ENCODE measurements at places on chromosomes 16 and 17. TPM values are rescaled to one million over a fixed set of nuclear protein-coding genes. Genes with fewer than 3 reads are reported as not detected.

The IGF2BP1 gene
- total RNA-seq = not detected

The SLC6A4 gene
- 8.2 TPM for total RNA-seq

DNA sequence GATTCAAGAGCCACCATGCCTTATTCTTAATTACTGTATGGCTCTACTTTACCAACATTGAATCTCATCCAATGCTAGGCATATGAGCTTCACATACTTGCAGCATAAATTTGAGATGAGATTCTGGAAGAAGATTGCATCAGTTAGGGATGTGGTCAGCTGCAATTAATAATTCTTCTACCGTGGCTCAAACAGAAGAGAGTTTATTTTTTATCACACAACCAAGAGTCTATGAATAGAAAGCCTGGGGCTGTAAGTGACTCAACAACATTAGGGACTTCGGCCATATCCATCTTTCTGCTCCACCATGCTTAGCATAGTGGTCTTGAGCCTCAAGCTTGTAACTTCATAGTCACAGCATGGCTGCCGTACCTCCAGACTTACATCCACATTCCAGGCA lies 179.4 kb upstream of the IRX6 start:
- H3K27ac ChIP-seq = no peak overlapping the region
- no peak for DNase-seq
- no peaks in the 10 kb centered on the region for H3K36me3 ChIP-seq
- no peaks in the 10 kb centered on the region for H3K4me1 ChIP-seq
- no peak overlapping the region for H3K4me3 ChIP-seq
- H3K27me3 ChIP-seq = peaks cover 7% of the 10 kb centered on the region

- no peak overlapping the region for H3K4me3 ChIP-seq
- H3K27me3 ChIP-seq = no peaks in the 10 kb centered on the region
- no peak for DNase-seq
- H3K4me1 ChIP-seq = no peaks in the 10 kb centered on the region
- no peak overlapping the region for H3K27ac ChIP-seq
Observed at GRCh38 chr17:55518510-55518909, 7.3 kb upstream of the SMIM36 start.

DNA sequence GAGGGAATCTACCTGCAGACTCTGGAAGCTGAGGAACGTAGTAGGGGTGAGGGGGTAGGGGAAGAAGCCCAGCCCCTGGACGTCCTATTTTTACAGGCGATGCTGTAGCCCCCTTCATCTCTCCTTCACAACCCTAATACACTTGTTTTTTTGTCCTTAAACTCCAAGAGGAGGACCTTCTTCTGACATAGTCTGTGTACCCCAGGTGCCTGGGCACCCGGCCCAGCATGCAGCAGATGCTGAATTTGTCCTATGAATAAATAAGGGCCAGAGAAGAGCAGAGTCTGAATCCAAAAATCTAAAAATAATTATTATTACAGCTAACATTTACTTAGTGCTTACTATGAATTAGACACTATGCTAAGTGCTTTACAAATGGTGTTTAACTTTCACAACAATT lies 5.1 kb downstream of the KIF18B start:
- H3K4me1 ChIP-seq = peaks cover 4% of the 10 kb centered on the region
- H3K4me3 ChIP-seq = no peak overlapping the region
- no peak overlapping the region for H3K27ac ChIP-seq
- DNase-seq = no peak
- no peaks in the 10 kb centered on the region for H3K36me3 ChIP-seq
- H3K27me3 ChIP-seq = no peaks in the 10 kb centered on the region

DNA sequence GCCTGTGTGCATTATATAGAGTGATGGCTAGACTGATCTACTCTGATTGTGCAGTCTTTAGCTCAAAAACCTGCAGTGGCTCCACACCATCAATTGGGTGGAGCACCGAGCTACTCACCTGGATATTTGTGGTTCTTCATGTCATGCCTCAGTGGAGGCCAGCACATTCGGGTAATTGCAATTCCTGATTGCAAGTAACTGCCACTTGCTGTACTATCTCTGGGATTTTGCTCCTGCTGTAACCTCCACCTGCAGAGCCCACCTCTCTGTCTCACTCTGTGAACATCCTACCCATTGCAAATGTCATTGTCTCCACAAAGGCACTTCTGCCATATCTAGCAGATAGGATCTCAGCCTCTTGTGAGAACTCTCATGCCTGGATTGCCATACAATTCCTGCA lies 1.7 kb upstream of the CCL1 start:
- H3K4me3 ChIP-seq = no peak overlapping the region
- no peaks in the 10 kb centered on the region for H3K36me3 ChIP-seq
- H3K27ac ChIP-seq = no peak overlapping the region
- H3K4me1 ChIP-seq = no peaks in the 10 kb centered on the region

DNA sequence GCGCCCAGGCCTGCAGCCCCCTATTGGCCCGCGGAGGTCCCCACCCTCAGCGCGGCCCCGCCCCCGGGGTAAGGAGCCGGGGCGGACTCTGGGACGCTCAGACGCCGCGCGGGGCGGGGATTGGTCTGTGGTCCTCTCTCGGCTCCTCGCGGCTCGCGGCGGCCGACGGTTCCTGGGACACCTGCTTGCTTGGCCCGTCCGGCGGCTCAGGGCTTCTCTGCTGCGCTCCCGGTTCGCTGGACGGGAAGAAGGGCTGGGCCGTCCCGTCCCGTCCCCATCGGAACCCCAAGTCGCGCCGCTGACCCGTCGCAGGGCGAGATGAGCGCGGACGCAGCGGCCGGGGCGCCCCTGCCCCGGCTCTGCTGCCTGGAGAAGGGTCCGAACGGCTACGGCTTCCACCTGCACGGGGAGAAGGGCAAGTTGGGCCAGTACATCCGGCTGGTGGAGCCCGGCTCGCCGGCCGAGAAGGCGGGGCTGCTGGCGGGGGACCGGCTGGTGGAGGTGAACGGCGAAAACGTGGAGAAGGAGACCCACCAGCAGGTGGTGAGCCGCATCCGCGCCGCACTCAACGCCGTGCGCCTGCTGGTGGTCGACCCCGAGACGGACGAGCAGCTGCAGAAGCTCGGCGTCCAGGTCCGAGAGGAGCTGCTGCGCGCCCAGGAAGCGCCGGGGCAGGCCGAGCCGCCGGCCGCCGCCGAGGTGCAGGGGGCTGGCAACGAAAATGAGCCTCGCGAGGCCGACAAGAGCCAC lies at the start of gene NHERF1:
NHERF1 (plus strand) TSS at position 100 of the 750 bp plus-strand sequence; CDS start at position 319, 219 bp downstream.
- H3K27me3 ChIP-seq = no peaks in the 10 kb centered on the region
- peaks cover 36% of the 10 kb centered on the region for H3K4me1 ChIP-seq
- peak; percentile 71 for DNase-seq
- H3K27ac ChIP-seq = peak within 1 kb of the TSS; percentile 96
- H3K4me3 ChIP-seq = peak within 1 kb of the TSS; percentile 91
- H3K36me3 ChIP-seq = no peaks in the 10 kb centered on the region

The RRAD gene
- total RNA-seq = 88.2 TPM

DNA sequence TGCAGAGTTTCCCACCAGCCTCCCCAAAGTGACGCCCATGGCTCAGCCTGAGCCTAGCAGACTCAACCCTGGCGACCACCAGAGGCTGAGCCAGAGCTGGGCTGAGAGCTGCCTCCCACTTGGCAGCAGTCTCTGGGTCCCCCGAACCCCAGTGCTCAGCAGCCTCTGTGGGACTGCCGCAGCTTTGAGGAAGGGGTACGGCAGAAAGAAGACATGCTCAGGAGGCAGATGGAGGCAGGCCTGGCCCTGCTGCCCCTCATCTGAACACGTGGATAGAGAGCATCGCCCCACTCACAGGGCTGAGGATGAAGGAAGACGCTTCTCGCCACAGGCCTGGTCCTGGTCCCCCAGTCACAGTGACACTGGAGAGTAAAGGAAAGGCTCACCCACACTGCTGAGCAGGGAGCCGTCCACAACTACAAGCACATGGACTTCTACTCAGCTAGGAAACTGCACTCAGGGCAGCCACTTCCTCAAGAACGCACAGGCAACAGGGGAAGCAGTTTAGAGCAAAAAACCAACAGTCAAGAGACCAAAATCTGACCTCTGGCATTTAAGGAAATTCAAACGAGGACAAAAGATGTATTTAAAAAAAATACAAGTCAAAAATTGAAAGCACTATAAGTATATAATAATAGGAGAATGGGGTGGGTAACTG lies 45.2 kb upstream of the GSG1L start:
- H3K27me3 ChIP-seq = no peaks in the 10 kb centered on the region
- peaks cover 39% of the 10 kb centered on the region for H3K4me1 ChIP-seq
- no peak for DNase-seq
- no peak overlapping the region for H3K4me3 ChIP-seq
- no peak overlapping the region for H3K27ac ChIP-seq

DNA sequence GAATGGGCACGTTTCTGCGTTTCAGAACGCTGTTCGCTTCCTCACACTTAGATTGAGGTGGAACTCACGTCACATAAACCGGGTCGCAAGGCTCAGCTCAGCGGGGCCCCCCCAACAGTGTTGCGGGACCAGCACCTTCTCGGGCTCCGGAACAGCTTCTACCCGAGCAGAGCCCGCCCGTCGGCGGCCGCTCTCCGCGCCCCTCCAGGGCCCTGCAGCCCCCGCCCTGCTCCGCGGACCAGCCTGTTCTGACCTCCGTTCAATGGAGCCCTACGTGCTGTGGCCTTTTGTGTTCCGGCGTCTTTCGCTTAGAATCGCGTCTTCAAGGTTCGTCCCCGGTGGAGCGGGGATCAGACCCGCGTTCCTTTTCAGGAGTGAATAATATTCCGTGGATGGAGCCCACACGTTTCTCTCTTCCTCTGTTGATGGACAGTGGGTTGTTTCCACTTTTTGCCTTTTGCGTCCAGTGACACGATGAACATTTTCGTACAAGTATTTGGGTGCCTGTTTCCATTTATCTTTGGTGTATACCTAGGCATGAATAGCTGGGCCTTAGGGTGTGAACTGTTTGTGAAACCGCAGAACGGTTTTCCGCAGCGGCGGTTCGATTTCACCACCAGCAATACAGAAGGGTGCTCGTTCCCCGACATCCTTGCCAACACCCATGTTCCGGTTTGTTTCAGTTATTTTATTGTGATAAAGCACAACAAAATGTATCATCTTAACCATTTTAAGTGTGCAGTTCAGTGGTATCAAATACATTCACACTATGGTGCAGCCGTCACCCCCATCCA lies 2.3 kb upstream of the SLC22A31 start:
- no peak for DNase-seq
- H3K4me3 ChIP-seq = peak overlapping the region; percentile 65
- H3K27me3 ChIP-seq = peaks cover 11% of the 10 kb centered on the region
- H3K27ac ChIP-seq = no peak overlapping the region

- H3K4me3 ChIP-seq = no peak overlapping the region
- no peak for DNase-seq
- H3K4me1 ChIP-seq = no peaks in the 10 kb centered on the region
Observed at GRCh38 chr17:3485481-3486068, 9.8 kb downstream of the ASPA start.

- DNase-seq = no peak
- H3K27ac ChIP-seq = no peak overlapping the region
- H3K4me3 ChIP-seq = no peak overlapping the region
- no peaks in the 10 kb centered on the region for H3K36me3 ChIP-seq
- peaks cover 23% of the 10 kb centered on the region for H3K27me3 ChIP-seq
- peaks cover 24% of the 10 kb centered on the region for H3K4me1 ChIP-seq
Observed at GRCh38 chr17:79747508-79748294, 17.0 kb downstream of the ENPP7 start.

DNA sequence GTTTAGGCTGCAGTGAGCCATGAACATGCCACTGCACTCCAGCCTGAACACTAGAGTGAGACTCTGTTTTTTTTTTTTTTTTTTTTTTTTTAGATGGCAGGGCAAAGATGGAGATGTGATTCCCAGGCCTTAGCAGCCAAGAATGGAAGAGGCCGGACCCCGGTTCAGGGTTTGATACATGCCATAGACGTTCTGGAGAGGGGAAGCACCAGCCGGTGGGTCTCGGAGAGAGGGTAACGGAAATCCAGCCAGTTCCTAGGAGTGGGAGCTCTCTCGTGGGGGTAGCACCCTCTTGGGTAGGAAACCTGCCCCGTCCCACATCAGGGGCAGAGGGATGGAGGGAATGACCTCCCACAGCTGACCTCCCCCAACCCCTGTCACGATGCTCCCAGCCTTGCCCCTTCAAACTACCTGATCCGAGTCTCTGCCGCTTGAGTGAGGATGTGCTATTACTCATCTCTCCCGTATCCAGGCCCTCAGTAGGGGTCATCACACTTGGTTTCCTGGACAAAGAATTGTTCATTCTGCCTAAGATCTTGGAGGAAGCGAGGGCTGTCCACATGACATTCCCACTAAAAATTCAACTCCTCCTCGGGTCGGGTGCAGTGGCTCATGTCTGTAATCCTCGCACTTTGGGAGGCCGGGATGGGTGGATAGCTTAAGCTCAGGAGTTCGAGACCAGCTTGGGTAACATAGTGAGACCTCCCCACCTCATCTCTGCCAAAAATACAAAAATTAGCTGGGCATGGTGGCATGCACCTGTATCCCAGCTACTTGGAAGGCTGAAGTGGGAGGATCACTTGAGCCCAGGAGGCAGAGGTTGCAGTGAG lies 47.3 kb downstream of the MIS12 start:
- H3K4me1 ChIP-seq = no peaks in the 10 kb centered on the region
- no peak overlapping the region for H3K27ac ChIP-seq
- H3K4me3 ChIP-seq = no peak overlapping the region
- peaks cover 93% of the 10 kb centered on the region for H3K36me3 ChIP-seq
- DNase-seq = no peak

GRCh38 chr17:2847381-2848333 lies 51.4 kb downstream of the RAP1GAP2 start:
- no peaks in the 10 kb centered on the region for H3K36me3 ChIP-seq
- H3K4me3 ChIP-seq = no peak overlapping the region
- peaks cover 1% of the 10 kb centered on the region for H3K4me1 ChIP-seq
- no peak for DNase-seq
- no peak overlapping the region for H3K27ac ChIP-seq

- H3K36me3 ChIP-seq = no peaks in the 10 kb centered on the region
- no peak overlapping the region for H3K27ac ChIP-seq
- H3K4me3 ChIP-seq = no peak overlapping the region
- DNase-seq = no peak
- peaks cover 31% of the 10 kb centered on the region for H3K27me3 ChIP-seq
Observed at GRCh38 chr17:13460261-13461000, 141.3 kb downstream of the HS3ST3A1 start.

GRCh38 chr16:55500530-55501011 lies 8.3 kb upstream of the LPCAT2 start:
- H3K4me1 ChIP-seq = peaks cover 17% of the 10 kb centered on the region
- no peaks in the 10 kb centered on the region for H3K27me3 ChIP-seq
- no peak overlapping the region for H3K4me3 ChIP-seq
- H3K27ac ChIP-seq = no peak overlapping the region
- DNase-seq = no peak
- no peaks in the 10 kb centered on the region for H3K36me3 ChIP-seq

All from esophagus squamous epithelium (tissue), 5 donors.